Cardiac septum (tissue), 1 donor: ENCODE measurements at places on chromosomes 11 and 22.

DNA sequence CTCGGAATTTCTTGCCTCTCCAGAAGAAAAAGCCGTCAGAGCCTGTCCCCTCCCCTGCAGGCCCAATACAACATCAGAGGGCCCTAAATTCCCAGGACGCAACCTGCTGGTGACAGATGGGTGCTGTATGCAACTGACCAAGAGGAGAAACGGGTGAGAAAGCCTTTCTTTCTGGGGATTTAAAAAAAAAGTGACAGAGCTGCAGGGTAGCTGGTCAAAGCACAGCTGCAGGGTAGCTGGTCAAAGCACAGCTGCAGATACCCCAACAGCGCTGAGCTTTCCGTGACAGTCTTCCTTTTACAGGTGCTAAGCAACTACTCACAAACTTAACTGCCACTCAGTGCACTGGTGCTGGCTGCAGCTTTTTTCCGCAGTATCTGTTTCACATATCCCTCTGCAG, 17.8 kb downstream of the AP1B1 start:
- no peak for DNase-seq

GRCh38 chr11:118572981-118573550, 857 bp downstream of the ARCN1 start:
- DNase-seq: no peak

- DNase-seq: no peak
Observed at GRCh38 chr11:132943357-132943705, 589.0 kb downstream of the OPCML start.

DNA sequence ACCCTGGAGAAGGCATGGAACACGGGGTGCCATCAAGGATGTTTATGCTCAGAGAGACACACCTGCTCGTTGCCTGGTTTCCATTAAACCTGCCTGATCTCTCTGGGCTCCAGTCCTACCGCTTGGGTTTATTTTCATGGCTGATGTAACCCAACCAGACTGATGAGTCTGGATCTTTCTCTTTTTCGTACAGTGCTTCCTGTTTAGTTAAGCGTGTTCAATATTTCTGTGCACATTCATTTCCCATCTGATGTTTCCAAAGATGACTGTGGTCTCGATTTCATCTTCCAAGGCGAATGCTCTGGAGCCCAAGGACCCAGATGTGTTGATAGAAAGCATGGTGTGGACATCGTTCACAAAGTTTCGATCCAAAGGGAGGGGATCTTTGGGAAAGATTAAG, 84.3 kb downstream of the SNX19 start:
- DNase-seq: no peak

DNA sequence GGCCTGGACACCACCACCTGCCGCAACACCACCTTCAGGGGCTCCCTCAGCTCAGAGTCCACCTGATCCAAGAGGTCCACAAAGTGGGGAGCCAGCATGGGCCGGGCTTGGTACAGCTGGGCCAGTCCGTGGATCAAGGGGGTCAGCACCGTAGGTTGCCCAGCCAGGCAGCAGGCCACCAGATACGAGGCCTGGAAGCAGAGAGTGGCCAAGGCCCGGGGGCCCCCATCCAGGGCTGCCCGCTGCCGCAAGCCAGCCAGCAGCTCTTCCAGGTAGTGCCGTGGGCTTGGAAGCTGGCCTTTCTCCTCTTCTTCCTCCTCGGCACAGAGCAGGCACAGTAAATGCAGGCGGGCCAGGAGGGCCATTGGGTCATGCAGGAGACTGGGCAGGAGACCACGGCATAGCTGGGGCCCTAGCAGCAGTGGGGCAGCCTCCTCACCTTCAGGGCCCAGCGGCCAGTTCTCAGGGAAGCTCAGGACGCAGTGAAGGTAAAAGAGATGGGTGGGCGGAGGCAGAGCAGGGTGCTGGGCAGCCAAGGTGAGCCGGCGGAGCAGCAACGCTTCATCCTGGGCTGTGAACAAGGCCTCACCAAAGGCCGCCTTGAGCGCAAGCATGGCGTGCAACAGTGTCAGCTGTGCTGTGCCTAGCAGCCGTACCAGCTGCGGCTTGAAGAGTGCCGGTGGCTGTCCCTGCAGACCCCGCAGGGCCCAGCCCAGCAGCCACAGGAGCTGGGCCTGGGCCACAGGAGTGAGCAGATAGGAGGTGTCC, 1.7 kb downstream of the AP5B1 start:
- no peak for DNase-seq
